ENCODE measurements at places on chromosomes 3 and 15. TPM values are rescaled to one million over a fixed set of nuclear protein-coding genes. Genes with fewer than 3 reads are reported as not detected.

Gene LRRC31
- total RNA-seq: not detected

Gene MYLK
- 30.7 TPM for total RNA-seq

Gene ZNF860
- 0.55 TPM for total RNA-seq

Gene PRICKLE2
- 24.7 TPM for total RNA-seq

Gene ENTPD3
- total RNA-seq: not detected

Gene LRRC34
- 1.5 TPM for total RNA-seq

Gene P2RY13
- not detected for total RNA-seq

Gene IMPDH2
- 202 TPM for total RNA-seq

Gene TRPC1
- 16.6 TPM for total RNA-seq

Gene GMNC
- total RNA-seq: 2.2 TPM
